ENCODE measurements at places on chromosomes 13 and 19.

- DNase-seq, result no peak
Observed at GRCh38 chr19:1766800-1767352, 13.6 kb downstream of the ONECUT3 start.

DNA sequence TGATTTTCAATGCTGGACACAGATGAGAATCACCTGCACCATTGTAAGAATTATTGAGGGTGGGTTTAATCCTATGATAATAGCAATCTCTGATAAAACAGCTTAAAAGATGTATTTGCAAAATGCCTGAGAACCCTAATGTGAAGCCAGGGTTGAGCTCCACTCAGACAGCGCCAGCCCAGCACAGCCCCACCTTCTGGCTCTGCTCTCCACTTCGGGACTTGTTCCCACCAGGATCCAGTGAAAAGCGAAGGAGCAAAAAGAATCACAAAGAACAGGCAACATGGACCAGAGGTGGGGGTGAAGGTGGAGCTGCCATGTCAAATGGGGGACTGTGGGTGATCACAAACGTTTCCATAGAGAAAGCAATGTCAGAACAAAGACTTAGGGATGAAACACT, 18.6 kb upstream of the ZNF816 start:
- DNase-seq, result no peak

- DNase-seq, result peak; percentile 65
Observed at GRCh38 chr19:32675720-32676185, at the start of gene RGS9BP. TSS of gene RGS9BP (plus strand) at chr19:32675848. CDS start at chr19:32676264, 416 bp downstream.

- DNase-seq, result no peak
Observed at GRCh38 chr13:25683056-25683455, 311.3 kb downstream of the ATP8A2 start.

DNA sequence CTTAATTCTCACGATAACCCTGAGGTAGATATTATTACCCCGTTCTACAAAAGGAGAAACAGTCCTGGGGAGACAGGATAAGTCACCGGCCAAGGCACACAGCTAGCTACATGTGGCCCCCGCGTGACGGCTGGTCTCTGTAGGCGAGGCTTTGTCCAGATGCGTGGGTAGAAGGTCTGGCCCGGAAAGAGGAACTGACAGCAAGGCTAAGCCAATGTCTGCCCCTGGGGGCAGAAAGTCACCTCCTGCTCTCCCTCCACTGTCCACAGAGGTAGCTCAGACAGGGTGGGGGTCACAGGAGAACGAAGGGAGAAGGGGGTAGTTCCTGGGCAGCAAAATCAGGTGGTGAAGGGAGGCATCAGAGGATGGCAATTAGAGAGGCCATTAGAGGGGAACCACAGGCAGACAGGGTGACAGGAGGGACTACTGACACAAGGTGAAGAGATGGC, 1.8 kb downstream of the APOC4 start:
- DNase-seq, result no peak

- DNase-seq, result no peak
Observed at GRCh38 chr19:13028027-13028426, 32.8 kb downstream of the NFIX start.

DNA sequence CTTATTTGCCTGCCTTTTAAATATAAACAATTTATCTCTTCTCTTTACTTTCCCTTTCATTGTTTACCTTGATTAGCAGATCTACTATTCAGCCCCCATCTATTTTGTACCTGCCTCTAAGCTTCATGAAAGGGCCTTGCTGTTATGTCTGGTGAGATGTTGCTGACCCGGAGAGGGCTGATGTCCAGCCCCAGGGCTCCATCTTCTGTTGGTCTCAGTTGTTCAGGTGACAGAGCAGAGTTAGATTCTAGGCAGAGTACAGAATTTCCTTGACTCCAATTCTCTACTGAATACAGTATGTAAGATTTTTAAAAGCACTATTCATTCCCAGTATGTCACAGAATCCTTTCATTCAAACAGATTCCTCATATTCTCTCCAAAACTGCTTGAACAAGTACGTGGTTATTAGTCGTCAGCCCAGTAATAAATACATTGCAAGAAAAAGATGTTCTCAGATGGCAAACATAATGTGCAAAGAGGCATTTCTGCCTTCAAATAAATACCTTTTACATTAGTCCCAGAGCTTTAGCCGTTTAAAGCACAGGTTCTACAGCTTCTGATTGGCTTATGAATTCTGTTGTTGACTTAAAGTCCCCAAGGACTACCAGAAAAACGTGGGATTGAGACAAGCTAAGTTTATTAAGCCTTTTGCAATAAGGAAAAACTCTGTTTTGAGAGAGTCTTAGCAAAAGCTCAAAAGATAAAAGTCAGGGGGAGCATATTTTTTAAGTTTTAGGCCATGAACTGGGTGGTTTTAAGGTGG, 159.1 kb downstream of the GPC5 start:
- no peak for DNase-seq

GRCh38 chr13:49400755-49401659, 42.9 kb downstream of the CAB39L start:
- DNase-seq, result no peak

GRCh38 chr19:12821761-12822160, 12.6 kb downstream of the RTBDN start:
- DNase-seq, result no peak

- DNase-seq, result no peak
Observed at GRCh38 chr13:23697772-23698313, 127.6 kb downstream of the TNFRSF19 start.

DNA sequence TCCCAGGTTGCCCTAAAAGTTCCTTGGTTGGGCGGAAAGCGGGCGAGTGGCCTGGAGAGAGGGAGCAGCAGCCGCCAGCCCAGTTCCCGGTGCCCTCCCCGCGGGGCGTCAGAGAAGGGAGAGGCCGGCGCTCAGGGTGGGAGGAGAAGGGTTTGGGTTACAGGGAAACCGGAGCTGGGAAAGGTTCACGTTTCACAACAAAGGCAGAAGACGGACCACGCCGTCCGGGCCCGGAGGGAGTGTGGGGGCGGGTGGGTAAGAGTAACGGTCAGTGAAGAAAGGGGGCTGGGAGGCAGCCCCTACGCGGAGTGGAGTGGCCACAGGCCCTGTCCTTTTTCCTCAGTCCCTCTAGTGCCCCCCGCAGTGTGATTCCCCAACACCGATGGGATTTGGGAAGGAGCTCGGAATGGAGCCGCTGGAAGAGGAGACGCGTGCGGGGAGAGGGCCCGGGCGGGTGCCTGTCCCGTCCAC, 1.6 kb downstream of the SIX5 start:
- no peak for DNase-seq

- no peak for DNase-seq
Observed at GRCh38 chr19:10238172-10238783, 7.1 kb upstream of the S1PR2 start.

GRCh38 chr13:20206065-20206697, 13.4 kb upstream of the GJB2 start:
- DNase-seq, result no peak

DNA sequence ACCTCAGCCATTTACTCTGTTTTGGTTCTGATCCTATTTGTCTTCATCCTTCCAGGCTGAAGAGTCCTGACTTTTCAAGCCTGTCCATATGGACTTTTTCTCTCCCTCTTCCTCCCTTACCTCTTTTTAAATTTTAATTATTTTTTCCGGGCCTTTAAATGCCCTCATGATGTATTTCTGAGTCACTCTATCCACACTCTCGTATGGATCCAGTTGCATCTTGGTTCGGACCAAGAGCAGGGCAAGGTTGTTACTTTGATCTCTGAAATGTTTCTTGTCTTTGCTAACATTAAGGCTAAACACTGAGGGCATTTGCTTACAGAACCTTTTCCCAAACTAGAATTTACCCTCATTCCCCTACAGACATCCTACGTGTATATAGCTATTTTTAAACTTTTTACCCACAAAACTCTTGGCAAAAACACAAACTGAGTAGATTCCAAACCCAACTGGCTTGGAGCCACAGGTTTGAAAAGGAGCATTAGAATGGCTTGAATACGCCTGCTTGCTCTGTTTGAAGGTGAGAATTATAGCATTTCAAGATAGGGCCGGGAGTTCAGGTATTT, 47.4 kb upstream of the SERPINE3 start:
- DNase-seq, result no peak

DNA sequence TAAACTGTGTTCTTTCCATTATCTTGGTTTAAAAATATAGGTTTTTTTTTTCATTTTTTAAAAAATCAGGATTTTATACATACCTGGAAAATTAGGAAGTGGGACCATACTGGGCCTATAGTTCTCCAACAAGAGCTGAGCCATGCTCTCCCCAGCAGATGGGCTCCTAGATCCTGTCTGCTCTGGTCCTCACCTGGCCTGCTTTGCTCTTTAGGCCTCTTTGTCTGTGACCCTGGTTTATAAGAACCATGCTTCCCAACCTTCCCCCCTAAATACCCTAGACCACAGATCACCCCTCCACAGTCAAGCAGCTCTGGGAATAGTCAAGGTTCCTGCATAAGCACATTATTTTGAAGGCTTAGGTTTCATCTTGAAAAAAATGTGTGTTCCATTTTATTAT, 185.0 kb upstream of the TSHZ3 start:
- DNase-seq, result no peak

DNA sequence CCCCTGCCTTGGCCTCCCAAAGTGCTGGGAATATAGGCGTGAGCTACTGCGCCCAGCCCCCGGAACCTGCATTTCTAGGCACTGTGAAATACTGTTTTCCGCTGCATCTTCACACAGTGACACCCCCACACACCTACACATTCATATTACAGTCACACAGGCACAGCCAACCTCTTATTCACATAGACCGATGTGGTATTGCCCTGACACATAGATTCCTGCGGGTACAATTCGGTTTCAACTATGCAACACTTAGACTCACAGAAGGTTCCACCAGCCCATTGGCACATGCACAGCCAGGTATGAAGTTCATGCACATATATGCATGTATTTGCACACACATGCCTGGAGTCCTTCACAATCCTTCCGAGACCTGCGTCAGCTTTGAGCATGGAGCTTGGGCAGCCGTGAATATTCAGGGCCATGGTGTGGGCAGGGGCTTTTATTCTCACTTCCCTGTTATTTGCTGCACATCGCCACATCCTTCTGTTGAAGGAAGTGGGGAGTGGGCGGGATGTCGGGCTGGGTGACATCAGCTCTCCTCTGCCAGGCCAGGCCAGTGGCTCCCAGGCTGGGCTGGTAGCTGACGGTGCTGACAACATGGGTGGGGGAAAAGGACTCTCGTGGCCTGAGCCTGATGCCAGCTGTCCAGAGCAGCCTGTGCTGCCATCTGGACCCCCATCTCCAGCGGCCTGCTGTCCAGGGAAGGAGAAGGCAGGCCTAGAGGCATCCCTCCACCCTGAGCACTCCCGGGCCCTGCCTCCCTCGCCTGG, 5.4 kb upstream of the CDC37 start:
- peak; percentile 65 for DNase-seq

DNA sequence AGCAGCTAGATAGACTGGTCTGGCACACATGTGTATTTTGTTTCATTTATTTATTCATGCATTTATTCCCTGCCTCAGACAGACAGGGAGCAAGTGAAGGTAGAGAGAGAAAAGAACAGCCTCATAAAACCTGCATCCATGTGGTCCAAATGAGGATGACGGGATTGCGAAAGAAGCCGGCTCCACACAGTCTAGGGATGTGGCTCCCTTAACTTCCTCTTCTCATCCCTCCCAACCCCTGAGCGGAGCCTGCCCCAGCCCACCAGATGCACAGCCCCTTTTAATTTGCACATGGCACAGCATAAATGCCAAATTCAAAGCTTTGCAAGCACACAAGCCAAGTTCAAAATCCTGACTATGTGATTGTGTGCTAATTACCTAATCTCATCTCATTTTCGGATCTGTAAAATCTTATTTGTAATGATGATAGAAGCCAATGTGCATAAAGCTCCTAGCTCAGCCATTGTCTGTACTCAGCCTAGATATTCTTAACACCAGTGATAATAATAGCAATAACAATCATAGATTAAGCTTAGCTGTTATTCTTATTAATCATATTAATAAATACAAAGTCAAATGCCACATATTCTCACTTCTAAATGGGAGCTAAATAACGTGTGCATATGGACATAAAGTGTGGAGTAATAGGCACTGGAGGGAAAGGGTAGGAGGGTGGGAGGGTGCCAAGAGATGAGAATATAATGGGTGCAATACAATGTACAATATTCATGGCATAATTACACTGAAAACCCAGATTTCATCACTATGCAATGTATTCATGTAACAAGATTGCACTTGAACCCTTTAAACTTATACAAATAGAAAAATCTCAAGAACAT, 156.3 kb downstream of the DCT start:
- DNase-seq, result no peak

GRCh38 chr13:99653526-99653925, 152.3 kb downstream of the TM9SF2 start:
- DNase-seq, result no peak

DNA sequence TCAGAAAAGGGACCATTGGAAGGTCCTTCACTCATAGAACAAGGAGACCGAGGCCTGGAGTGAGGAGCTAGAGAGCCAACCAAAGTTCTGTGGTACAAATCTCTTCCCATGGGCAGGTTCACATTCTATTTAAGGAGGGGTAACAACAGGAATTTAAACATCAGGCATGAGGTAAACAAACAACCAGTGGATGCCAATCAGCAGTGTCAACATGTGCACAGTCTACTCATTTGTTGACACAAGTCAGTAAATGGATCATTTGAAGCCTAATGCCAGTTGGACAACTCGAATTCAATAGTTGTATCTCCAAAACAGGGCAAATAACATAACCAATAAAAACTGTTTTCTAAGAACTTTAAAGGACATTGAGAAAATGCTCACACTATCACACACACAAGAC, 6.3 kb upstream of the DOCK9 start:
- DNase-seq, result no peak

- DNase-seq, result no peak
Observed at GRCh38 chr19:32865326-32865725, 4.2 kb downstream of the SLC7A9 start.

DNA sequence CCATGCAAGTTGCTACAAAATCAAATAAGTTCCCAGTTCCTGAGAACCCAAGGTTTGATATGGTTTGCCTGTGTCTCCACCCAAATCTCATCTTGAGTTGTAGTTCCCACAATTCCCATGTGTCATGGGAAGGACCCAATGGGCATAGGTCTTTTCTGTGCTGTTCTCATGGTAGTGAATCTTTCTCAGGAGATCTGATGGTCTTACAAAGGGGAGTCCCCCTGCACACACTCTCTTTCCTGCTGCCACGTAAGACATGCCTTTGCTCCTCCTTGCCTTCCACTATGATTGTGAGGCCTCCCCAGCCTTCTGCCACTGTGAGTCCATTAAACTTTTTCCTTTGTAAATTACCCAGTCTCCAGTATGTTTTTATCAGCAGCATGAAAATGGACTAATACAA, 28.5 kb upstream of the TSHZ3 start:
- no peak for DNase-seq

- no peak for DNase-seq
Observed at GRCh38 chr13:93116809-93117208, 109.8 kb upstream of the GPC6 start.

- DNase-seq, result peak; percentile 30
Observed at GRCh38 chr13:46149272-46150133, 32.5 kb downstream of the LCP1 start.

- DNase-seq, result no peak
Observed at GRCh38 chr13:71871176-71871754, 4.3 kb upstream of the DACH1 start.

- DNase-seq, result no peak
Observed at GRCh38 chr19:7113233-7113632, 43.7 kb downstream of the ZNF557 start.

GRCh38 chr13:110179116-110179856, 127.7 kb downstream of the COL4A1 start:
- DNase-seq, result no peak

- DNase-seq, result no peak
Observed at GRCh38 chr19:23956051-23956450, 41.4 kb downstream of the ZNF726 start.

- no peak for DNase-seq
Observed at GRCh38 chr13:96900986-96901385, 93.3 kb downstream of the OXGR1 start.

- no peak for DNase-seq
Observed at GRCh38 chr19:9178901-9179300, at the start of gene OR7D2. TSS of gene OR7D2 (plus strand) at chr19:9178979. CDS start at chr19:9185782, 6,803 bp downstream.
